ENCODE measurements at places on chromosomes 7 and 10.

DNA sequence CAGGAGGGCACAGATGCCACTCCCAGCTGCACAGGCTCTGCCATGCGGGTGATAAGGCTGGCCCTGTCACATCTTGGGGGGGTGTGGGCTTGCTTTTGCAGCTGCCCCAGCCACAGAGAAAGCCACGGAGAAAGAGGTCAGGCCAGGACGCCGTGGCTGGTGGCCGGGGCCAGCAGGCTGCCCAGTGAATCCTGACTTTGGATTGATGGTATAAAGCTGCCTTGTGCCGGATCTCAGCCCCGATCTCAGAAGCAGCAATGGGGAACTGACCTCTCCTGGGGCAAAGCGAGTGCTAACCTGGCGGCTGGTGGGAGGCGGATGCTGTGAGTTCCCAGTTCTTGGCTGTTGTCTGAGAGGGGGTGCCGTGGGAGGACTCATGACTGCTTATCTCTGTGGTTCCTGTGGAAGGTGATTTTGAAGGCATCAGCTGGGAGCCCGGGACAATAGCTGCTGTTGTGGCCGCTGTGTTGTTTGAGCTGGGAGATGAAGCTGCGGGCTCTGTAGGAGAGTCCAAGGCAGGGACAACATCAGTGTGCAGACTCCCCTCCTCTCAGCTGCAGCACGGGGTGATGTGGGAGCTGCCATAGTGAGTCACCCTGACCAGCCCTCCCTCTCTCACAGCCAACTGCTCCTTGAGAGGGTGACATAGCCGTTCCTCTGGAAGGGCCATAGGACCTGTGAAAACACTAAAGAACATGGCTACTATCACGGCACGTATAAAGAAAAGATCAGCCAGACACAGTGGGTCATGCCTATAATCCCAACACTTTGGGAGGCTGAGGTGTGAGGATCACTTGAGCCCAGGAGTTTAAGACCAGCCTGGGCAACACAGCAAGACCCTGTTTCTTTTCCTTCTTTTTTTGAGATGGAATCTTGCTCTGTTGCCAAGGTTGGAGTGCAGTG lies 17.0 kb downstream of the IL15RA start:
- DNase-seq: peak; percentile 54

- no peak for DNase-seq
These were observed 139.5 kb downstream of the PFKFB3 start for GRCh38 chr10:6342096-6342685.

- DNase-seq: no peak
These were observed 231.4 kb downstream of the KCND2 start for GRCh38 chr7:120504386-120504785.

DNA sequence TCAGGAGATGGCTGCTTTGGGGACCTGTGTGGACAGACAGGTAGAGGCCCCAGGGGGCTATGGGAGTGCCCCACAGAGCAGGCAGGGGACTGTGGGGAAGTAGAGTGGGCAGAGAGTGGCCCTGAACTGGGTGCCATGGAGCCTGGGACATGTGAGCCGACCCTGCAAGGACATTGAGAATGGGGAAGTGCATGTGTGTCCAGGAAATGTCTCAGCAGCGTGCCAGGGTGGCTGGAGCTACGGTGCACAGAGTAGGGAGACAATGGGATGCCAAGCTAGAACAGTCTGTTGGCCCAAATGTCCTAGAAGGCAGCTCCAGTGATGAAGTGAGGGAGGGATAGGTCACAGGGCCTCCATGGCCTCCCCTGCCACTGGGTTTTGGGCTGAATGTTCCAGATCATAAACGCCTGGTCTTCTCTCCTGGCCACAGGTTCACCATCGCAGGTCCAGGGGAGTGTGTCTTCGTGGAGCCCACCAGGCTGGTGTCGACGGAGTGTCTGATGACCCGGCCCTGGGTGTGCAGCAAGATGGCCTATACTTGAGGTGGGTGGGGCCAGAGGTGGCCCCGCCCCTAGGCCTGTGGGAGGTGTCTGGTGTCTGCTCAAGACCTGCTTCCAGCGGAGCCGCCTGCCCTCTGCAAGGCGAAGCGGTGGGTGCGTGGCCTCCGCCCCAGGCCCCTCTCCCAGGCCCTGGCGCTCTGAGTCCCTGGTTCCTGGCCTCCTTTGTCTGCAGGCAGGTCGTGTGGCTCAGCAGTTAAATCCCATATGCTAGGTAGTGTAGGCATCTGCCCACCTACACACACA lies 20.5 kb downstream of the CLEC2L start:
- no peak for DNase-seq

DNA sequence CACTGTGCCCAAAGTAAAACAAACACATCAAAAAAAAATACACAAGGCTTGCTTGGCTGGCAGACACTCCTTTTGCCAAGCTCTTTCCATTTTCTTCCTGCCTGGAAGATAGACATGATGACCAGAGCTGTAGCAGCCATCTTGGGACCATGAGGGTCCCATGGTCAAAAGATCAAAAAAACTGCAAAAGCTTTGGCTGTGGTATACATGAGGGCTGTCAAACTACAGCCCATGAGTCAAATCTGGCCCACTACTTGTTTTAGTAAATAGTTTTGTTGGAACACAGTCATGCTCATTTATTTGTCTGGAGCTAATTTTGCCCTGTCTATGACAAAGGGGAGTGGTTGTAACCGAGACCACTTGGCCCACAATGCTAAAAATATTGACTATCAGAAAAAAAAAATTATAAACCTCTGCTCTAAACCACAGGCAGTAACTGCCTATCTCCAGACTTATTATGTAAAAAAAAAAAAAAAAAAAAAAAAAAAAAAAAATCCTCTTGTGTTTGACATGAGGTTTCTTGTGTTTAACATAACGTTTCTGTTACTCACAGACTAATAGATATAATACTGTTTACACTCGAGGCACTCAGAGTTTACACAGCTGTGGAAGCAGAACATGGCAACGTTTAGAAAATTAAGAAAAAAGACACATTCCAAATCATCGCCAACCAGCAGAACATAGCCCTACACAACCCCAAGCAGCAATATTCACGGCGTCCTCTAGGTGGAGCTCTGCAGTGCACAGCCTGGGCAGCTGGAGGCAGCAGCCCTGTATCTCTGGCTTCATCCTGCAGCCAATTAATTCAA lies 36.9 kb downstream of the ASB13 start:
- DNase-seq: peak; percentile 77

- DNase-seq: no peak
These were observed 51.0 kb downstream of the RASGEF1A start for GRCh38 chr10:43215758-43216455.

DNA sequence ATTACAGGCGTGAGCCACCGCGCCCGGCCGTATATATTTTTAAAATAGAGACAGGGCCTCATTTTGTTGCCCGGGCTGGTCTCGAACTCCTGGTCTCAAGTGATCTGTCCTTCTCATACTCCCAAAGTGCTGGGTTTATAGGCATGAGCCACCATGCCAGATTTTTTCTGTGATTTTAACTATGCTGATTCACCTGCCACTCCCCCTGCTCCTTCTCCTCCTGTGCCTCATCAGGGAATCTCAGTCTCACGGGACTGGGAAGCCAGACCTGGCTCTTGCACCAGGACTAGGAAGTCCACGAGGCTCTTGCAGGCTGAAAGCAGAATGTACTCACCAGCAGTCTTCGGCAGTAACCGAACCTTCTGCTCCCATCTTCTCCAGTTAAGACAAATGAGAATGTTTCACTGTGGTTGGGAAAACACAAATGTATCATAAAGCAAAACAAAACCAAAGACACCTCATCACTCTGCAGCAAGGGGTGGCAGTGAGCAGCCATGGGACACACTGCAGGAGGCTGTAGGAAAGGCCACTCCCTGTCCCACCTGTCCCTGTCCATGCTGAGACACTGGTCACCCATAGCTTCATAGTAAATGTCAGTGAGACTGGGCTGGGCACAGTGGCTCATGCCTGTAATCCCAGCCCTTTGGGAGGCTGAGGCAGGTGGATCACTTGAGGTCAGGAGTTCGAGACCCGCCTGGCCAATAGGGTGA lies 78.7 kb upstream of the MKRN1 start:
- DNase-seq: no peak

- DNase-seq: no peak
These were observed 1.5 kb upstream of the SFMBT2 start for GRCh38 chr10:7412237-7412927.

DNA sequence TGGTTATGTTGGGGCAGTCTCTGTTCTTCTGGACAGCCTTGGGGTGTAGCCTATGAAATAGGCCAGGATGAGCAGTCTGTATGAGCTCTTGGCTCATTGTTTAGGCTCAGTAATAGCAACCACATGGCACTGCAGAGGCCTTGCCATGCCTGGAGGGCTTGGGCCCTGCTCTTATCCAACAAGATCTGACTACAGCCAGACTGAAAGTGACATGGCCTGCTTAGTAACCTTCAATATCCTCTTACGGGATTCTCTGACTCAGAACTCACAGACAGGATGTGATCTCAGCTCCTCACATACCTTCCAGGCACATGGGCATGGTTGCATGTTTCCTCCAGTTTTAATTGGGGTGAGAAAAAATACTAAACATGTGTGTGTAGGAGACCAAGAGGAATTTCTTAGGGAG lies 289.3 kb downstream of the PTEN start:
- no peak for DNase-seq

GRCh38 chr10:103241262-103242011 lies 4.2 kb upstream of the RPEL1 start:
- no peak for DNase-seq

- no peak for DNase-seq
These were observed 29.1 kb downstream of the ZC3HC1 start for GRCh38 chr7:130022115-130022514.

DNA sequence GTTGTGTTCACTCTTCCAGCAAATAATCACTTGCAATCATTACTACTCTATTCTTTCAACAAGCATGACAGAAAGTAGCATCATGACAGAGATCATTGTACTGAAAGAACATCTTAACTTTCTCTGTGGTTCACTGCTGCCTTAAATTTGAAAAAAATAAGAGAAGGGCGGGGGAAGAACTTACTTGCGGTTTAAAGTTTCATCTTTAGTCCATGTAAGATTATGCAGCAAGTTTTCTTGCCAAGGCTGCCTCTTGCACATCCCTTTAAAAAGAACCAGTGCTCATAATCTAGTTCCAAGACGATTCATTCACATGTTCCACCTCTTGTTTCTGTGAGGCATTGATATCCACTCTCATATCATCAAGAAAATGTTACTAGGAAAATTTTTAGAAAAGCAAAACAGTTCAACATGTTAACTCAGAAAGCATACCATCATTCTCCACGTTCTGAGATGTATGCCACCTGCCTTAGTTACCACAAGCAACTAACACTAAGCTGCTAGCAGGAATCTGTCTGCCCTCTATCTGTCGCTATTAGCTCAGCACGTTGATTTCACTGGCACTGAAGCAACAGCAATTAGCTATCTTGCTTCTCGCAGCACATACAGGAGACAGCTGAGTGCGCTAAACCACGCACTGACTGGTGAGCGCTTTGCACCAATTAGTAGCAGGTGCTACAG lies at the start of gene PCDH15:
Gene PCDH15 (minus strand): TSS at position 491 of the 681 bp plus-strand sequence. CDS start 136,969 bp downstream, outside the sequence.
- DNase-seq: no peak

- DNase-seq: no peak
These were observed 78.0 kb downstream of the CYP51A1 start for GRCh38 chr7:92056286-92056685.

- DNase-seq: no peak
These were observed 109.8 kb downstream of the SH3PXD2A start for GRCh38 chr10:103745341-103746247.

DNA sequence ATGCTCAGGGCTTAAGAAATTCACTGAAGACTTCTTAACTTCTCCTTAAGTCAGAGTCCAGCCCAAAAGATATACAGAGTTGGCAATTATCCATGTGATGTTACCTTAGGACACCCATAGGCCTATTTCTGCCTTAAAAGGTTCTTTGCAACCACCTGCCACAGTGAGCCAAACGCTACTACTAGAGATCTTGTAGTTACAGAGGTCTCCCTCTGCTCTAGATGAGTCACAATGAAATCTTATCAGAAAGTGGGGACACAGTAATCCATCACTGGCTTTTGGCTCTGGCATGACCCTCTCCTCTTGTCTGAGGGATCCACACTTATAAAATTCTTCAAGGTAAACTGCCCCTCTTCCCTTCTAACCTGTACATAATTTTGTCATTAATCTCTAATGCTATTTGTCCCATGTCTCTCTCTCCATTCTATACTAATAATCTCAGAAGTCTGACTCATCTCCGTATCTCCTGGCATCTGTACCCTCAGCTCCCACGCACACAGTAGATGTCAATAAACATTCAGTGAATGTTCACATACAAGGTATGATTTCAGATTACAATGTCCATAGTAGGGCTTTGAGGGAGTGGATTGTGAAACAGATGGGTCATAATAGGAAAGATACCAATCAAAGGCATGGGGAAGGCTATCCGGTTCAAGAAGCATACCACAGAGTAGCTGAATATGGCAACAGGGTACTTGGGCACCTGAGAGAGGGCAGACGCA lies 112.1 kb downstream of the SGMS1 start:
- DNase-seq: no peak

GRCh38 chr10:78269060-78269459 lies 235.4 kb downstream of the RPS24 start:
- no peak for DNase-seq

Measured in uterus (tissue), 4 donors.